ENCODE measurements at places on chromosomes 5 and 9. TPM values are rescaled to one million over a fixed set of nuclear protein-coding genes. Genes with fewer than 3 reads are reported as not detected.

PTBP3 gene
- 52.8 TPM for total RNA-seq

GPR150 gene
- not detected for total RNA-seq

CYLC2 gene
- total RNA-seq: not detected

CORO2A gene
- 19.8 TPM for total RNA-seq

DNA sequence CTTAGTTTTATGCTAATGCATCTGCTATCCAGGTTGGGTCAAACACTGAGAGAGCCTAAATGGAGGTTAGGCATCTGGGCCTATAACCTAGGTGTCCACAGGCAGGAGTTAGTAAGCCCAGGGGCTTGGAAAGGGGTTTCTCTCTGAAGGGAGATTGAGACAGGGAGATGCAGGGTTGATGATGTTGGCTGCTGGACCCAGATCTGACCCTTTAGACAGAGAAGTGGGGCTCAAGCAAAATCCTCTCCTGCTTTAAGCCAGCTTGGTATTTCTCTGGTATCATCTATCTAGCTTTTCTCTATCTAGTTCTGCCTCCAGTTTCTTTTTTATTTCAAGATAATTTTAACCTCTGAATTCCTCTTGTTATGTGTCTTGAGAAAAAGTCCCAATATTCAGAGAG lies 18.3 kb upstream of the ANKRD55 start:
- no peak overlapping the region for H3K27ac ChIP-seq
- DNase-seq: no peak
- 0 out of 3 replicates have a peak, but pooled peaks cover 3% of the 10 kb centered on the region for H3K27me3 ChIP-seq
- no peak overlapping the region for H3K4me3 ChIP-seq
- no peaks in the 10 kb centered on the region for H3K4me1 ChIP-seq
- H3K36me3 ChIP-seq: no peaks in the 10 kb centered on the region

DNA sequence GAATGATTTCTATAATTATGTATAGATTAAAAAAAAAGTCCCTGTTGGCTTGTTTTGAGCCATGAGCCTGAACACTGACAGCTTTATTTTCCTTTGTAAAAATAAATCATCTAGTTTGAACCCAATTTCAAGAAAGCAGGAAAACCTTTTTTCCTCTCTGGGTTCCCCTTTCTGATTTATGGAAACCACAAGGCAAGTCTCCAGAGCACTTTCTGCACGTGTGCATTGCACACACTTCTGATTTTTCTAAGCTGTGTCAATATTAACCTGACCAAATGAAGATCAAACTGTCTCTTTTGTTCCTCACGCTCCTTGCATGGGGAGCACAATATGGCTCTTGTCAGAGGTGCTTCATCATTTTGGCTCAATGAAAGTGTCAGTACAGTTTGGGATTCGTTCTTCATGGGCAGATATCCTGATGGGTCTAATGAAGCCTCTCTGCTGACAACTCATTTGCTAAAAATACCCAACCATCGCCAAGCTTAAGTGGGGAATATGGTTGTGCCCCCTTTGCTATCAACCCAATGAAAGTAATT lies 39.2 kb upstream of the PCA3 start:
- no peaks in the 10 kb centered on the region for H3K4me1 ChIP-seq
- H3K4me3 ChIP-seq: no peak overlapping the region
- peaks cover 4% of the 10 kb centered on the region for H3K27me3 ChIP-seq
- H3K27ac ChIP-seq: no peak overlapping the region
- no peaks in the 10 kb centered on the region for H3K36me3 ChIP-seq

- H3K4me1 ChIP-seq: peaks cover 12% of the 10 kb centered on the region
- DNase-seq: no peak
- no peak overlapping the region for H3K4me3 ChIP-seq
- no peaks in the 10 kb centered on the region for H3K36me3 ChIP-seq
These were observed 33.5 kb downstream of the ANXA2R start for GRCh38 chr5:43006424-43007202.

DNA sequence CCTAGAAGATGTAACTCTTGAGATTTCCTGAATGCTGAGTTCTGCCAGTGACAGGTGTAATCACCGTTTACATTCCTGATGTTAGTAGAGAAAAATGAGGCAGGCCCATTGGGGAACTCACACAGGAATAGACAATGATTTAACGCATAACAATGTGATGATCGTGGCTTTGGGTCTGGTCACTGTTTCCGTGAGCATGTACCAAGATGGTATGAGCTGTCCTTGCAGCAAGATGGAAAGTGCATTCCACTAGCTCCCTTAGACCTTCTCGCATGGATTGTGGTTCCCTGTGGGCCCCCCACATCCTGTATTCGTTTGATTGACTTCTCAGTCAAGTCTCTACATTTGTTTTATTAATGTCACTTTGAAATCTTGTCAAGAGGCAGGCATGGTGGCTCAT lies 124.0 kb upstream of the DAP start:
- H3K4me1 ChIP-seq: no peaks in the 10 kb centered on the region
- no peaks in the 10 kb centered on the region for H3K27me3 ChIP-seq
- no peak overlapping the region for H3K4me3 ChIP-seq
- no peaks in the 10 kb centered on the region for H3K36me3 ChIP-seq
- no peak for DNase-seq

GRCh38 chr9:112605963-112606699 lies 111.8 kb downstream of the INIP start:
- no peaks in the 10 kb centered on the region for H3K4me1 ChIP-seq
- H3K27me3 ChIP-seq: no peaks in the 10 kb centered on the region
- H3K4me3 ChIP-seq: no peak overlapping the region

- DNase-seq: no peak
- peaks cover 11% of the 10 kb centered on the region for H3K36me3 ChIP-seq
- no peaks in the 10 kb centered on the region for H3K4me1 ChIP-seq
- H3K4me3 ChIP-seq: no peak overlapping the region
- H3K27ac ChIP-seq: no peak overlapping the region
These were observed 11.4 kb downstream of the GOLGA1 start for GRCh38 chr9:124929464-124929863.

GRCh38 chr5:59401637-59402036 lies 491.9 kb downstream of the PDE4D start:
- no peaks in the 10 kb centered on the region for H3K27me3 ChIP-seq
- H3K4me1 ChIP-seq: no peaks in the 10 kb centered on the region
- H3K36me3 ChIP-seq: no peaks in the 10 kb centered on the region
- DNase-seq: no peak

DNA sequence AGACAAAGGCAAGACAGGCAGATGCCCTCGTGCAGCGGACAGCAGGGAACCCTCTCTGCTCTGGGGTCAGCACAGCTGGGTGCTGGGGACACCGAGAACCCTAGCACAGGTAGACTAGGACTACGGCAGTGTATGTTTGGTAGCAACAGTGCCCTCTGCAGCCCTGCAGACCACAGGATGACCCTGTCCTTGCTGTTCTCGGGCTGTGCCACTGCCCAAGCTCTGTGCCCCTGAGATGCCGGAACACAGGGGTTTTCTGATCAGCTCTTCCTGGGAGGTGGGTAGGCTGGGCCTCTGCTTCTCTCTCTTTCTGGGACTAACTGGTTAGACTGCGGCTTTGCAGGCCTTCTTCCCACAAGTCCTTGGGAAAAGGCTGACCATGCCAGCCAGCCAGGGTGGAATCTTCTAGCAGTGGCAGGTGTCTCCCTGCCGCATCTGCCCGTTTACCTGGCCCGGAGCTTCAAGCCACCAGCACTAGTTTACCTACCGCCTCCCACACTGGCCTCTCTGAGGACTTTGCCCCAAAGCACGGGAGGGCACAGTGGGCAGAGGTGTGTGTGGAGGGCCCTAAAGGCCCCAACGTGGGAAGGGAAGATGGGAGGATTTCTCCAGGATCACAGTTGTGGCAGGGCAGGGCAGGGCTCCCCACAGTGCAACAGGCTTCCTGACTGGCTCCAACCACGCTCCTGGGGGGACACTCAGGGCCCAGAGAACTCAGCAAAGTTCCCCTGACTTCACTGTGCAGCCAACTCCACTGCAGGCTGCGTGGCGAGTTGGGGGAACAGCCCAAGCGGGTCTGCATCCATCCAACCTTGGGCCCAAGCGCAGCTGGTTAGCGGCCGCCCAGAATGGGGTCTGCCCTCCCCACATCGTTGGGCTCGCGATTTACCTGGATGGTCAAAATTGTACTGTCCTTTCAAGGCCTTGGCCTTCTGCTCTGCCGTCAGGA lies 1.2 kb downstream of the UCK1 start:
- no peak for DNase-seq
- H3K4me3 ChIP-seq: peak overlapping the region; percentile 87
- H3K27me3 ChIP-seq: peaks cover 12% of the 10 kb centered on the region
- peaks cover 18% of the 10 kb centered on the region for H3K4me1 ChIP-seq

DNA sequence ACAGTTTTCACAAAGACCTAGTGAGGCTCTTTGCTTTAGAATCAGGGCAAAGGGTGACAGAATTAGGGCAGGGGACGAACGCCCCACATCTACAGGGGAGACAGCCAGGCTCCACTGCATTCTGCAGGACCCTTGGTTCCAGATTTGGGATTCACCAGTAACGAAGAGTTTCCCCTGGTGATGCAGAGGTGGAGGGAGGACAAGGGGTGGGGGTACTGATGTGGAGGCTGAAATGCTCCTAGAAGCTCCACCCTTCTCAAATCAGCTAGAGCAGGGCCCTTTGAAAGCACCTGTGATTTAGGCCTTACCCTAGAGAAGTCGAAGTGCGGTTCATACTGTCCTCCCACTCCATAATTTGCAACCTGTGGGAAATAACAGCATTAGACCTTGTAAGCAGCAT lies 29.1 kb downstream of the P4HA2 start:
- H3K27ac ChIP-seq: no peak overlapping the region
- no peak overlapping the region for H3K4me3 ChIP-seq
- peaks cover 15% of the 10 kb centered on the region for H3K36me3 ChIP-seq
- no peak for DNase-seq
- H3K27me3 ChIP-seq: no peaks in the 10 kb centered on the region
- H3K4me1 ChIP-seq: no peaks in the 10 kb centered on the region

GRCh38 chr9:127825319-127826051 lies 22.8 kb downstream of the FPGS start:
- H3K4me3 ChIP-seq: no peak overlapping the region
- H3K27me3 ChIP-seq: no peaks in the 10 kb centered on the region
- H3K4me1 ChIP-seq: peaks cover 37% of the 10 kb centered on the region
- no peak overlapping the region for H3K27ac ChIP-seq

GRCh38 chr5:148107608-148108007 lies 43.8 kb downstream of the SPINK5 start:
- no peaks in the 10 kb centered on the region for H3K4me1 ChIP-seq
- no peak for DNase-seq
- H3K27me3 ChIP-seq: no peaks in the 10 kb centered on the region
- no peaks in the 10 kb centered on the region for H3K36me3 ChIP-seq
- no peak overlapping the region for H3K27ac ChIP-seq

DNA sequence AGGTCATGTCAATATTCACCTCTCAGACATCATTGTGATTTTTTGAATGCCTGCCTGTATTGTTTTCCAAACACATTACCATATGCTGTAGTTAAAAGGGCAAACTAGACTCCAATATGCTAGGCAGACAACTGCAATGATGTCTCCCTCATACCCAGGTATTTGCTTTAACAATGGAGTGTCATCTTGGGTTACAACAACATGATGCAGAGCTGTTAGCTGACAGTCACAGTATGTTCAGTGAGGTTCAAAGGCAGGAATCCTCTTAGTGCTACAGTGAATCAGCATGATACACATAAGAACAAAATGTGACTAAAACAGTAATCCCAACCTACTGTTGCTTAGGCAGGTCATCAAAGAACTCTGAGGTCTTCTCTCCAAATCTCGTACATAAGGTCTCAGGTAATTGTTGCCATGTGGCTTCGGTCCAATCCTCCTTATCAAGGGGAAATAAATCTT lies 24.0 kb downstream of the OR1J1 start:
- DNase-seq: no peak
- no peaks in the 10 kb centered on the region for H3K36me3 ChIP-seq
- H3K4me1 ChIP-seq: no peaks in the 10 kb centered on the region
- no peak overlapping the region for H3K4me3 ChIP-seq
- no peaks in the 10 kb centered on the region for H3K27me3 ChIP-seq
- no peak overlapping the region for H3K27ac ChIP-seq

DNA sequence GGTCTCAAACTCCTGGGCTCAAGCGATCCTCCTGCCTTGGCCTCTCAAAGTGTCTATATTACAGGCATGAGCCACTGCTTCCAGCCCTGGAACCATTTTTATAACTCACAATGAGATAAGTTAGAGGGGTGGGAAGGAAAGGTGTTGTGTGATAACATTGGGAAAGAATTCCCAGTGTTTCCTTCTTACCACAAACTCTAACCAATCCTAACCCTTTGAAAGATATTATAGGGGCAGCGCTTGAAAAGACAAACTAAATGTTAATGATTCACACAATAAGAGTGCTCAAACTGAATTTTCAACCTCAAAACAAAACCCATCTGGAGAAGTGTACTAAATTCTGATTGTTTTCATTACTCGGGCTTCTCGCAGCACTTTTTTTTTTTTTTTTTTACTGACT lies 109.7 kb downstream of the TSSK1B start:
- H3K36me3 ChIP-seq: no peaks in the 10 kb centered on the region
- peaks cover 7% of the 10 kb centered on the region for H3K4me1 ChIP-seq
- no peaks in the 10 kb centered on the region for H3K27me3 ChIP-seq
- H3K4me3 ChIP-seq: no peak overlapping the region
- no peak for DNase-seq
- H3K27ac ChIP-seq: no peak overlapping the region

- no peaks in the 10 kb centered on the region for H3K36me3 ChIP-seq
- peak overlapping the region; percentile 88 for H3K27ac ChIP-seq
- no peak overlapping the region for H3K4me3 ChIP-seq
- peaks cover 26% of the 10 kb centered on the region for H3K4me1 ChIP-seq
These were observed 10.5 kb downstream of the LURAP1L start for GRCh38 chr9:12785260-12785770.

GRCh38 chr5:76703707-76704106 lies 12.2 kb upstream of the F2R start:
- no peak for DNase-seq
- H3K27me3 ChIP-seq: no peaks in the 10 kb centered on the region
- no peak overlapping the region for H3K4me3 ChIP-seq
- no peak overlapping the region for H3K27ac ChIP-seq
